ENCODE measurements at places on chromosomes 12 and 14. TPM values are rescaled to one million over a fixed set of nuclear protein-coding genes. Genes with fewer than 3 reads are reported as not detected.

RIC8B gene
- 11.9 TPM for total RNA-seq

SOAT2 gene
- not detected for total RNA-seq

TMTC2 gene
- 1.2 TPM for total RNA-seq

PLEKHH1 gene
- total RNA-seq, result 2.6 TPM

LUM gene
- total RNA-seq, result 102 TPM
